Cardiac fibroblast (primary cell): ENCODE measurements at places on chromosomes 12 and 14.

- DNase-seq, result no peak
Measured at GRCh38 chr14:30349520-30349919, 209.4 kb upstream of the G2E3 start.

DNA sequence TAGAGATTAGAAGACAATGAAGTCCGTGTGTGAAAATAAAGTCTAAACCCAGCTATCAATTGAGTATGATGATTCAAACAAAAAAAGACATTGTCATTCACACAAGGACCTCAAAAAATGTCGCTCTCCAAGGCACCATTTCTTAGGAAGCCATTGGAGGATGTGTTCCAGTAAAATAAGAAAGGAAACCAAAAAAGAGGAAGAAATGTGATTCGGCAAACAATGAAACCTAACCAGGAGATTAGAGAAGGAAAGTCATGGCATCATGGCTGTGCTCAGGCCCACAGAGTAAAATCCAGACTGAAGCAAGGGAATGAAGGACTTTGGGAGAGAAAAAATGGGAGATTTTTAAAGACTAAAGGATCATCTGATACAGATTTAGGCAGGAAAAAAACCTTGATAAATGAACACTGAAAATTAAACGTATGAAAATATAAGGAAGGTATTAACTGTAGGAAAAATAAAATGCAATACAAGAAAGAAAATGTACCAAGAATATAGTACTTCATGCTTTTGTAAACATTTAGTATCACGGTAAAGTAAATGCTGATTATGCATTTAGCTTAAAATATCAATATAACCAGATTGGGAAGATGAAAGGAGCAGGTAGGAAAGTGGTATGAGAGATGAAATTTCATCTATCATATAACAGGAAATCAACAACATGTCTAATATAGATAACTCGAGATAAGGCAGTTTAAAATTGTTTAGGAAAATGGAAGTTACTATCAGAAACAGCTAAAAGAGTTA, 38.2 kb upstream of the MTHFD1 start:
- no peak for DNase-seq

DNA sequence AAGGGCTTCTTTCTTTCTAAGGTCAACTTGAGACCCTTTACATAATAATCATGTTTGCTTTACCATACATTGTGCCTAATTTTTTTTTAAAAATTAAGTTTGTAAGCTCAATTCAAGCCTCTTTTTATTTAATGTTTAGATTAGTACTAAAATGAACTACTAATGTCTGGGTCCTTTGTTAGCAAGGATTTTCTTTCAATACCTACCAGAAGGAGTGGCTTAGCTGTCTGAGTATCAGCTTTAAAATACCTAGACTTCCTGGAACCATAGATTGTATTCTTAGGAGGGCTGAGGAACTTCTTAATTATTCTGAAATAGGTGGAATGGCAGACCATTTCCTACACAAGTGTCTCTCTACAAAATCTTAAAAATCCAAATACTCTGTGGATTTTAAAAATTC, 122.1 kb downstream of the HMGA2 start:
- no peak for DNase-seq

- DNase-seq, result no peak
Measured at GRCh38 chr12:52347551-52348510, 19.4 kb downstream of the KRT85 start.

DNA sequence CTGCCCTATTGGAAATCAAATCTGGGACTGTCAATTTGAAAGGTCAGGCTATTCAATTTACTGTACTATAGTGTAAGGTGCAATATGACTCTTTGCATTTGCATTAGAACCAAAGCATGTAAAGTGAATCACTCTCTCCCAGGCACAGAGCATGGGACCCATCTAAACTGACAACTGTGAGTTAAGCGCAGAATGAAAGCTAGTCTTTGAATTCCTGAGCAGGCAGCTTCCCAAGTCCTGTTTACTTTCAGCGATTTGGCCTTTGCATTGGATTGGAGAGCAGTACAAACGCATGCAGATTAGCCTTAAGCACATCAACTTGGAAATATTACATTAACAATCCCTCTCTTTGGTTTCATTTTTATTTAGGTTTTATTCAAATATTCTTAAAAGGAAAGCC, 74.6 kb downstream of the RERG start:
- DNase-seq, result no peak

DNA sequence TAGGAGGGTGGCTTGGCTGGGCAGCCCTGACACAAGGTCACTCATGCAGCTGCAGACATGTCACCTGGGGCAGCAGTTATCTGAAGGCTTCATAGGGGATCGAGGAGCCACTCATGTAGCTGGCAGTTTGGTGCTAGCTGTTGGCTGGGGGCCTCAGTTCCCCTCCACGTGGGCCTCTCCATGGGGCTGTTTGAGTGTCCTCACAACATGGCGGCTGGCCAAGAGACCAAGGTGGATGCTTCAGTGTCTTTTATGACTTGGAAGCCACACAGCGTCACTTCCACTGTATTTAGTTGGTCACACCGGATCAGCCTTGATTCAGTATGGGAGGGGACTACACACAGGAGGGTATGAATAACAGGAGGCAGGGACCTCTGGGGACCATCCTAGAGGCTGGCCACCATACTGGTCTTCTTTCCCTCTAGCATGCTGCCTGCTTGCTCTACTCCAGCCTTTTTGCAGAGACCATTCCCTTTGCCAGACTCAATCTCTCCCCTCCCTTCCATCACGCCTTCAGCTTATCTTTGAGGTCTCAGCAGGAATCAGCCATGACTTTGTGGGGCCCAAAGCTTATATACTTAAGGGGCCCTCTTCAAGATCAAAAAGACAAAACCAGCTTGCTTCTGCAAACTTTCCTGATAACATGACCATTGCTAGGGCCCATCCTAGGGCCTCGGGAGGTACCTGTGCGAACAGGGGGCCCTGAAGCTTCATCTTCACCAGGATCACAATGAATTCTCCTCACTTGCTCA, 53.4 kb downstream of the RPH3A start:
- DNase-seq, result no peak

DNA sequence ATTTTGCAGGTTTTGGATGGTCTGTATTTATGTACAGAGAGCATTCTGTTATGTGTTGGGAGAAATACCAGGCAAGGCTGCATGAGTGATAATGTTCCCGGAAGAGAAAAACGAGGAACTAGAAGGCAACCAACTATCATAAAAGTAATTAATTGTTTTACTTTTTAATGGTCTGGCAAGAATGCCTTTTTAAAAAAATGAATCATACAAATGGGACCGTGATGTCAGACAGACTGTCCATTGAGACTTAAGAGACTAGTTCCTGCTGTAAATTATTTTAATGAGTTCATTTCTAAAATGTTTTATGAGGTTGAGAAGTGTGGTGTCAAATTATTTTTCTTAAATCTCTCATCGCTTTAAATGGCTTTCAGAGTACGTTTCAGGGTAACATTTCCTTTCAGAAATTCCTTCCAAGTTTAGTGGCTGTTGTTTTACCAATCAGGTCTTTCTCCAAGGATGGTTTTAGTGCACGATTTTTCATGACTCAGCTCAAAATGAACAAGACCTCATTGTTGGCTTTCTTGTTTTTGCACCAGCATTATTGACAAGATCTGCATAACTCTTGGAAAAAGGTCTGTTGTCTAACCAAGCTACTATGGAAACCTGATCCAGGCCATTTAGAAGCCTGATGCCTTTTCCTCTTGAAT, 86.1 kb upstream of the ARHGAP5 start:
- peak; percentile 7 for DNase-seq

- no peak for DNase-seq
Measured at GRCh38 chr14:57831981-57832380, 33.9 kb downstream of the SLC35F4 start.
